ENCODE measurements at places on chromosomes 5 and 9. TPM values are rescaled to one million over a fixed set of nuclear protein-coding genes. Genes with fewer than 3 reads are reported as not detected.

DNA sequence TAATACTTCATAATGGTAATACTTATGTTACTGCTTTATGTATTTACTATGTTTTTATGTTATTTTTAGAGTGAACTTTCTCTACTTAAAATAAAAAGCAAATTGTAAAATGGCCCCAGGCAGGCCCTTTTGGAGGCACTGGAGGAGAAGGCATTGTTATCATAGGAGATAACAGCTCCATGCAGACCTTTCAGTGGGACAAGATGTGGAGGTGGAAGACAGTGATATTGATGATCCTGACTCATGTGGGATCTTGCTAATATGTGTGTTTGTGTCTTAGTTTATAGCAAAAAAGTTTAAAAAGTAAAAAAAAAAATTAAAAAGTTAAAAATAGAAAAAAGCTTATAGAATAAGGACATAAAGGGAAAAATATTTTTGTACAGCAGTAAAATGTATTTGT, 74.5 kb downstream of the IQGAP2 start:
- H3K4me3 ChIP-seq = no peak overlapping the region
- H3K4me1 ChIP-seq = peaks cover 10% of the 10 kb centered on the region
- no peak for DNase-seq
- H3K27me3 ChIP-seq = no peaks in the 10 kb centered on the region
- H3K36me3 ChIP-seq = no peaks in the 10 kb centered on the region
- no peak overlapping the region for H3K27ac ChIP-seq

GRCh38 chr5:53009816-53010215, 20.7 kb downstream of the ITGA2 start:
- H3K4me3 ChIP-seq = no peak overlapping the region
- no peaks in the 10 kb centered on the region for H3K36me3 ChIP-seq
- H3K27me3 ChIP-seq = no peaks in the 10 kb centered on the region
- H3K27ac ChIP-seq = no peak overlapping the region
- no peak for DNase-seq

DNA sequence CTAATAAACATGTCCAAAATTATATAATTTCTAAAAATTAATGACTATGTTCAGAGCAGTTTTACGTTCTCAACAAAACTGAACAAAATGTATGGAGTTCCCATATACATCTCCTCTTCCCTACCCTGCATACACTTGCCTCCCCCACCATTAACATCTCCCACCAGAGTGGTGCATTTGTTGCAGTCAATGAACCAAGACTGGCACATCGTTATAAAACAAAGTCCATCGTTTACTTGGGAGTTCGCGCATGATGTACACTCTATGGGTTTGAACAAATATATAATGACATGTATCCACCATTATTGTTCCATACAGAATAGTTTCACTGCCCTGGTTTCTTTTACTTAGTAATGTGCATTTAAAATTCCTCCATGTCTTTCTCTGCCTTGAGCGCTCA, 130.1 kb downstream of the APBA1 start:
- no peaks in the 10 kb centered on the region for H3K27me3 ChIP-seq
- H3K4me1 ChIP-seq = no peaks in the 10 kb centered on the region
- no peaks in the 10 kb centered on the region for H3K36me3 ChIP-seq
- DNase-seq = no peak

Gene ISOC1
- total RNA-seq = 30.3 TPM

GRCh38 chr9:97907632-97908031, 14.7 kb downstream of the TRMO start:
- H3K36me3 ChIP-seq = peaks cover 4% of the 10 kb centered on the region
- DNase-seq = no peak
- no peaks in the 10 kb centered on the region for H3K4me1 ChIP-seq
- H3K4me3 ChIP-seq = no peak overlapping the region
- H3K27ac ChIP-seq = no peak overlapping the region

Gene SIGMAR1
- total RNA-seq = 86.8 TPM

GRCh38 chr9:115137526-115137925, 19.6 kb upstream of the TNC start:
- DNase-seq = no peak
- no peaks in the 10 kb centered on the region for H3K36me3 ChIP-seq
- H3K27me3 ChIP-seq = no peaks in the 10 kb centered on the region

Gene FOXI1
- not detected for total RNA-seq

All from H1 (cell line).